ENCODE measurements at places on chromosomes 5 and 9. TPM values are rescaled to one million over a fixed set of nuclear protein-coding genes. Genes with fewer than 3 reads are reported as not detected.

The CARTPT gene
- total RNA-seq, result not detected

The PAPPA gene
- 3.3 TPM for total RNA-seq

The CATSPER3 gene
- total RNA-seq, result 0.80 TPM

The PFN3 gene
- not detected for total RNA-seq

The ATG12 gene
- total RNA-seq, result 44.6 TPM

DNA sequence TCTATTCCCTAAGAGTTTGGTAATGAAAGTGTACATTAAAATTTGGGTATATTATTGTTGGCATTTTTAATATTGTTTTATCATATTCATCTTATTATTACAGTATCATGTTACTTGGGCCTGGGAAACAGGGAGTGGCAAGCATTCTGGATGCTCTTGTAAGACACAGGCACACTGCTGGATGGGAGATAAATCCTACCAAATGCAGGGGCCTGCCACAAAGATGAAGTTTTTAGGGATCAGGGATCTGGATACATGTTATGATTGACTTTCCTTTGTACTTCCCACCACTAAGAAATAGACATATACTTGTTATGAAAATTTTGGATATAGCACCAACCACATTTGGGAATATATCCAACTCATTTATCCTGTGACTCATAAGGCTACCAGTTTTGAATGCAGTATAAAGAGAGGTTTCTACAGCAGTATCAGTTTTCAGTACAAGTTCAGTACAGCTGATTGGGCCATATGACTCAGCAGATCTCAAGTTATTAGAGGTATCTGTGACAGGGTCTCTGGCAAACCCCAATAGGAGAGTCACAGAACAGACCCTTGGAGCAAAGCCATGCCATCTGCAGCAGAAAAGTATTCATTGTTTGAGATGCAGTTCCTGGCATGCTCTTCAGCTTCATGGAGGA, 360.1 kb downstream of the DMAC1 start:
- no peak for DNase-seq

DNA sequence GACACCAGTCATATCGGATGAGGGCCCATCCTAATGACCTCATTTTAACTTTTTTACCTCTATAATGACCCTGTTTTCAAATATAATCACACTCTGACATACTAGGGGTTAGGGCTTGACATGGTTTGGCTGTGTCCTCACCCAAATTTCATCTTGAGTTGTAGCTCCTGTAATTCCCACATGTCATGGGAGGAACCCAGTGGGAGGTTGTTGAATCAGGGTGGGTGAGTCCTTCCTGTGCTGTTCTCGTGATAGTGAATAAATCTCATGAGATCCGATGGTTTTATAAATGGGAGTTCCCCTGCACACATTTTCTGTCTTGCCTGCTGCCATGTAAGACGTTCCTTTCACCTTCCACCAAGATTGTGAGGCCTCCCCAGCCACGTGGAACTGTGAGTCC, 71.8 kb downstream of the THBS4 start:
- no peak for DNase-seq

GRCh38 chr9:113598451-113598850, 134.9 kb downstream of the RGS3 start:
- no peak for DNase-seq

DNA sequence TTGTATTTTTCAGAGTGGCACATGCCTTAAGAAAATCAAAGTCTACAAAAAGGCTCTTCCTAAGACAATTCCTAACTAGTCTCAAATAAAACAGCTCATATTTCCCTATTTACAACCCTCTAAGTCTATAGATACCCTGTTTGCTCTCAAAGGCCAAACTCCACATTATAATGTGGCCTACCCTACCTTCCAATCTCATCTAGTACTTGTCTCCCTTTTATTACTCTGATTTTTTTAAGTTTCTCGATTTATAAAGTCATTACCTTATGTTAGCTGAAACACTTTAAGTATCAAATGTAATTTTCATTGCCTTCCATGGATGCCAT, 19.4 kb downstream of the KIAA1191 start:
- no peak for DNase-seq

- DNase-seq, result no peak
Observed at GRCh38 chr5:67246546-67247268, 50.1 kb upstream of the CD180 start.

DNA sequence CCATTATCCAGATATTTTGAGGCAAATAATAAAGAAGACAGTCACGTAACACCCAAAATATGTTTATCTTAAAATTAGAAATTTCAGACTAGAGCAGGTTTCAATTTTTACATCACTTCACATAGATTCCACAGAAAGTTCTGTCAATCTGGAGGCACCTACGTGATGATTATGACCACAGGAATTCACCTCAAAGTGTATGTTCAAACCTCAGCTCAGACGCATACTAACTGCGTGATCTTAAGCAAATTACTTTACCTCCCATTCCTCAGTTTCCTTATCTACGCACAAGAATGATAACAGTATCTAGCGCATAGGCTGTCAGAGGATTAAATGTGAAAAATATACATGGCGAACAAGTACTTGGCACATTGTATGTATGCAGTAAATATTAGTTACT, 5.9 kb upstream of the CDH6 start:
- no peak for DNase-seq

DNA sequence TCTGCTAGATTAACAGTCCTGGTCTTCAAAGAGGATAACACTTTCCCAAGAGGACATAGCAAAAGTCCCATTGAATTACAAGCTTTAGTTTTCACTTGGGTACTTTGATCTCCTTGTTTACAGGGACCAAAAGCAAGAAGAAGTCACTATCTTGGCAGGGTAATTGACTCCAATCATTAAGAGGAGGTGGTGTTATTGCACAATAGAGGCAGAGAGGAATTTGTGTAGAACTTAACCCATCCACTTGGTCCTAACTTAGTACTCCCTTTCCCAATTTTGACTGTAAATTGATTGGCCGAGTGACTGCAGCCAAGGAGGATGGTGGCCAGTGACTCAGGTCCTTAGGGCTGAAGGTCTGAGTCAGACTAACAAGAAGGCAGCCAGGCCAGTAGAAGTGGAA, 9.3 kb upstream of the TRPC7 start:
- DNase-seq, result no peak

GRCh38 chr5:39216631-39217030, 2.7 kb downstream of the FYB1 start:
- no peak for DNase-seq

GRCh38 chr9:114613087-114613486, 2.0 kb downstream of the TMEM268 start:
- DNase-seq, result no peak

- no peak for DNase-seq
Observed at GRCh38 chr5:110517396-110517795, 209.1 kb downstream of the TMEM232 start.

GRCh38 chr9:33344145-33344544, 53.8 kb downstream of the NFX1 start:
- DNase-seq, result no peak
